ENCODE measurements at places on chromosomes 2 and 18.
A peak's percentile ranks its signal among the peaks of the same experiment; 100 is the strongest.

GRCh38 chr2:159622966-159623365, 6.6 kb upstream of the BAZ2B start:
- DNase-seq = no peak

- DNase-seq = no peak
Measured at GRCh38 chr2:225122007-225122406, 79.7 kb upstream of the DOCK10 start.

DNA sequence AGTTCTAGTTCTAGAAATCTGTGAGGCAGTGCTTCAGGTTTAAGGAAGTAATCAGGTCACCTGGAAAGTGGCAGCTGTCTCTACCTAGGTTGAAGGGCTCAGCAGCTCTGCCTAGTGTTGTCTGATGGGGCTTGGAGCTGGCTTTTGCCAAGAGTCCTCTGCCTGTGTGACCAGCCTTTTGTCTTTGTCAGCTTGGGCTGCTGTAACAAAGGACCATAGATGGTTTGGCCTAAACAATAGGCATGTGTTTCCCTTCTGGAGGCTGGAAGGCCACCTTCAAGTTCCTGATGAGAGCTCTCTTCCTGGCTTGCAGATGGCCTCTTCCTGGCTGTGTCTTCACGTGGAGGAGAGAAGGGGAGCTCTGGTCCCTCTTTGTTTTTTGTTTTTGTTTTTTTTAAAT, 13.3 kb downstream of the UBE2F start:
- DNase-seq = no peak

DNA sequence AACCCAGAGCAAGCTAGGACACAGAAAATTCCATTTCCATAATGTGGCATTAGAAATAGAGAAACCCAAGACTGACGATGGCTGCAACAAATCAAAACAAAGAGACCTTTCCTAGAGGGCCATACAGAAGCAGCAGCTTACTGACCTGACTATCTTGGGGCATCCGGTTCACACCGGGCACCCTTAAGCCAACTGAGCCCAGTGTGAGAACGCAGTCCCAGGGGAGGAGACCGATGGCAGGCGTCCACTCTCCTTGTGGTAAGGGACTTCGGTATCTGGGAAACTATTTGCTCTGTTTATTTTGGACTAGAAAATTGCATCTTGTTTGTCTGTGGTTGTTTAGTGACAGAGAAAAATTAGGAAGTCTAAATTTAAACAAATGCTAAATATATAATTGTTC, 244.8 kb upstream of the COPS8 start:
- no peak for DNase-seq

- no peak for DNase-seq
Measured at GRCh38 chr2:128290356-128290755, 28.3 kb downstream of the HS6ST1 start.

GRCh38 chr2:189082376-189082975, 97.1 kb downstream of the COL5A2 start:
- DNase-seq = no peak

DNA sequence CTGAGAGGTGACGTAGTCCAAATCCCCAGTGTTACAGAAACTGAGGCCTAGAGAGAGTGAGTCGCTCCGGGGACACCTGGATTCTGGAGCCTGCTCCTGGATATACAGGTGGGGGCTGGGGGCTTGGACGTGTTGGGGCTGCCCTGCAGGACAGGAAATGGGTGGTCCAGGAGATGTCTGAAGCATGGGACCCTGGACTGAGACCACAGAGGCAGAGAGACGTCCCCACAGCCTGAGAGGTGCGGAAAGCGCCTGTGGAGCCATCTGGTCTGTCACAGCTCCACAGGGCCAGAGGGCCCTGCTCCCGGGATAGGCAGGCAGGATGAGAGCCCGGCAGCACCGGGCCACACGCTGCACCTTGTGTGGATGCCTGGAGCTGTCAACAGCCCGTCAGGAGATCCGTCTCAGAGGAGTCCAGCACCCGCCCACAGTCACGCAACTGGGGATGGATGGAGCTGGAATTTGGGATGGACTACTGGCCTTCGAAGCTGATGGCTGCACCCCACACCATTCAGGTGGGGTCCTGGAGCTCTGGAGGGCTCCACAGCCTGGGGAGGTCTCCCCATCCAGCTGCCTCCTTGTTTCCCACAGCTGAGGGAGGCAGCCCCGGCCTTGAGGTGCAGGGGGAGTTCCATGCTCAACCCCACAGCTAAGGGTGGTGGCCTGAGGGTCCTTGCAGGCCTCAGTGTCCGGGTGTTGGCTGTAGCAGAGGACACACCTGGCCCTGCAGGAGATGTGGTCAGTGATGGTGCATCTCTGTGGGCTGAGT, 303.0 kb downstream of the NDUFA10 start:
- no peak for DNase-seq

DNA sequence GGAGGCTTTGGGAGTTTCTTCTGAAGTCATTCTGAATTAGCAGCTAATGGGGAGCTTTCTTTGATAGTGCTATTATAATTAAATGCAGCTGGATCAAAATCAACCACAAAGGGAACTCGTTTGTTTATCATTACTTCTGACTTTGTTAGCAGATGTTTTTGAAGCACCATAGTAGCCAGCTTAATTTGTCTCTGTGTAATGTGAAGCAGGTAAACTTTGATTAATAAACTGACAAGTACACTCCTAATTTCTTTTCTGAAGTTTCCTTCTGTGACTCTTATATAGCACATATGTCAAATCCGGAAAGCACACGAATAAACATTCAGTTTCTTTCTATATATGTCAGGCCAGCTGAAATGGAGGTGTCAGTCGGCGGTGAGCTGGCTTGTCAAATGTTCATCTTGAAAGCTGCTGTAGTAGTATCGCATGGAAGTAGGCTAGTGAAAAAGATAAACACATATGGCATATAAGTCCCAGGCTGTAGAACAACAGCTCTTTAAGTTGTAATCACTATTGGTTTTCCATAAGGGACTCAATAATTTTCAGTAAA, 451.9 kb upstream of the ZEB2 start:
- no peak for DNase-seq

DNA sequence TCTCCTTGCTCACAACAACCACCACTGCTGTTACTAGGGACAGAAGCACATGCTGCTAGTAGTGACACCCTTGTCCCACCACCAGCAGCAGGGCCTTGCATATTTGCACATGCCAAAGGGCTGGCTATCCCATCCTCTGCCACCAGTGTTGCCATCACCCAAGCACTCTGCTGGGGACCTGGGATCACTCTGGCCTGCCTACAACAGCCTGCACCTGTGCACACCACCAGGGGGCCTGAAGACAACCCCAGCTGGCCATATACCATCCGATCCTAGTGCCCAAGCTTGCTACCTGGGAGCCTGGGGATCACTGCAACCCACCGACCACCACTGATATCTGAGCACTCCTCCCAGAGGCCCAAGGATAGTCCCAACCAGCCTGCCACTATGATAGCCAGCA, 99.9 kb upstream of the FANCL start:
- no peak for DNase-seq

DNA sequence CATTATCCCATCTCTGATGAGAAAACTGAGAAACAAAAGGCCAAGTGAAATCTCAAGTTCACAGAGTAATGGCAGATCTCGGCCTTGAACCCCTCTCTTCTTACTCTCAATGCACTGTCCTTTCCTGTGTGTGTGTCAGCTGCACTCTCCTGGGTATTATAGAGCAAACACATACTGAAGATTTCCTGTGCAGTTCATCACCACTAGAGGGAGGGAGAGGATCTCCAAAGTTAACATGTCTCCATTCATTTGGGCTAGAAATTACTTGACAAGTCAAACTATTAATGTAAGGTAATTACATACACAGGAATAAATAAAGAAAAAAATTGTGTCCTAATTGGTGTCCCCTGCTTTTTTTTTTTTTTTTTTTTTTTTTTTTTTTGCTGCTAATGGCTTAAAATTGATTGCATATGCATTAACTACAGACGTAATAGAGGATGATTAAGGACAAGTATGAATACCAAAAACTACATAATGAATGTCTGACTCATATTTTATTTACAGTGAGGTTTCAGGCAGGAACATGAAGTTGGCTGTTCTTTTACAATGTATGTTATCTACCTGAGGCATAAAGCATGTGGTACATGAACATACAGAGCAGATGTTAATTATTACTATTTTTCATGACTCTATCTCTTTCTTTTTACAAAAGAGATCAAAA, 269.2 kb downstream of the NYAP2 start:
- peak; percentile 59 for DNase-seq

GRCh38 chr2:11286749-11287148, 57.7 kb downstream of the ROCK2 start:
- no peak for DNase-seq

GRCh38 chr2:233813236-233814055, 35.3 kb downstream of the MROH2A start:
- no peak for DNase-seq

DNA sequence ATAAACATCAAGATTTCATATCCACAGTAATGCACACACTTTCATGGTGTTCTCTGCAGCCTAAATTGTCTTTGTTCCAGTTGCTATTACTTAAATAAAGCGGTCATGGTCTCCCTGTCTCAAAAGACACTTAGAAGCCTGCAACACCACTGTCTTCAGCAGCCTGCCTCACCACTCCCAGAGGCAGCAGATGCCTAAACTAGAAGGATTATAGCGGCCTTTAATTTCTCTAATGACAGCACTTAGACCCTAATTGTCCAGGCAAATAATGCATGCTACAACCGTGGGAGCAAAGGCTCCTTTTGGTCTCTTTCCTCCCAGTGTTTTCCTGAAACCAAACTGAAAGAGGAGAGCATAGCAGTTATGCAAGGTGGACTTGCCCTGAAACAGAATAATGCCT, 248.8 kb upstream of the SLC39A10 start:
- peak; percentile 15 for DNase-seq

DNA sequence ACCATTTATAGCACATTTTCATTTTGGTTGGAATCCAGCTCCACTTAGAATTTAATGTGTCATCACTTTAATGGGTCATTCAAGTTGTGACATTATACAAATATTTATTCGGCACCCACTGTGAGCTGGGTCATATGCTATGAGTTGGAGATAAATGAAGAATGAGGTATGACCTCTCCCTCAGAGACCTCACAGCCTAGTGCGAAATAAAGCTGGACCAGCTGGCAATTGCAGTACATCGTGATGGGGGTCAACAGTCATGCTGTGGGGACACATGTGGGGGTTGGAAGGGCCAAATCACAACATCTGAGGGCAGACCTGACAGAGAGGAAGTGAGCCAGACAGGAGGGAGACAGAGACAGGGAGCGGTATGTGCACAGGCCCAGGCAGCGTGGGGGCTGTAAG, 175.4 kb downstream of the MAIP1 start:
- DNase-seq = peak; percentile 23

DNA sequence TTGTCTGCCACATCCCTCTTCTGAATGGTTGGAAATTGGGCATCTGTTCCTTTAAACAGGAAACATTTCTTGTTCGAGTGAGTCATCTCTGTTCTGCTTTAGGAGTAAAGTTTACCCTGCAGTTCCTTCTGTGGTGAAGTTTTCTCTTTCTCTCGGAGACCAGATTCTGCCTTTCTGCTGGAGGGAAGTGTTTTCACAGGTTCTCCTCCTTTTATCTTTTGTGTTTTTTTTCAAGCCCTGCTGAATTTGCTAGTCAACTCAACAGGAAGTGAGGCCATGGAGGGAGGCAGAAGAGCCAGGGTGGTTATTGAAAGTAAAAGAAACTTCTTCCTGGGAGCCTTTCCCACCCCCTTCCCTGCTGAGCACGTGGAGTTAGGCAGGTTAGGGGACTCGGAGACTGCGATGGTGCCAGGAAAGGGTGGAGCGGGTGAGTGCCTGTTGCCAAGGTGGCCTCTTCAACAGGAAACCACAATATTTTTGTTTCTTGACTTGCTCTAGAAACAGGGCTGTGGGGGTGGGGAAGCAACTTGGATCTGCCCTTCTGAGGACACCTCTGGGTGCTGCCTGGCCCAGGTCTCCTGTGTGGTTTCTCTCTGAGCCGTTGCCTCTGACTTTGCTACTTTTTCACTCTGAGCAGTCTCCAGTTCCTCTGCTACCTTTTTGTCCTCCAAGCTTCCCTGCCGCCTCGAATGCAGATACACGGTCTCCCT, 2.2 kb upstream of the CASP8 start:
- peak; percentile 27 for DNase-seq

GRCh38 chr2:201952187-201952586, 81.5 kb upstream of the FZD7 start:
- DNase-seq = no peak

- no peak for DNase-seq
Measured at GRCh38 chr2:69685321-69686048, 41.9 kb upstream of the AAK1 start.

- no peak for DNase-seq
Measured at GRCh38 chr2:19073522-19073921, 284.9 kb downstream of the OSR1 start.

- DNase-seq = no peak
Measured at GRCh38 chr2:5195636-5196035, 496.5 kb upstream of the SOX11 start.

- DNase-seq = no peak
Measured at GRCh38 chr2:64543008-64543697, 19.0 kb downstream of the AFTPH start.

- DNase-seq = no peak
Measured at GRCh38 chr2:10159581-10160131, 37.1 kb downstream of the RRM2 start.

- no peak for DNase-seq
Measured at GRCh38 chr2:231924889-231925275, 1.3 kb downstream of the NPPC start.

- no peak for DNase-seq
Measured at GRCh38 chr2:142938240-142938639, 60.8 kb downstream of the KYNU start.

GRCh38 chr2:33521791-33522281, 45.4 kb downstream of the RASGRP3 start:
- no peak for DNase-seq

DNA sequence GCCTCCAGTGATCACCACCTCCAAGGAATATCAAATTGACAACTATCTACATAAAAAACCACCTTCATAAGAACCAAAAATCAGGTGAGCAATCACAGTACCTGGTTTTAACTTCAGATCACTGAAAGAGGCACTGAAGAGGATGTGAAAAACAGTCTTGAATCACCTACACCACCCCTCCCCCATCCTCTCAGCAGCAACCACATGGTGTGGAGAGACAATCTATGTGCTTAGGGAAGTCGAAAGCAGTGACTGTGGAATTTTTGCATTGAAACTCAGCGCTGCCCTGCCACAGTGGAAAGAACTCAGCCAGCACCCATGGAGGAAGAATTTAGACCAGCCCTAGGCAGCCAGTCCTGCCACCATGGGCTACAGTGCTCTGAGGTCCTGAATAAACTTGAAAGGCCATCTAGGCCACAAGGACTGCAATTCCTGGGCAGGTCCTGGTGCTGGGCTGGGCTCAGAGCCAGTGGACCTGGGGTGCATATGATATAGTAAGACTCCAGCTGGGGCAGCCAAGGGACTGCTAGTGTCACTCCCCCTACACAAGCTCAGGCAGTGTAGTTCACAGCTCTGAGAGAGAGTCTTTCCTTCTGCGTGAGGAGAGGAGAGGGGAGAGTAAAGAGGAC, 75.6 kb downstream of the ATL2 start:
- no peak for DNase-seq

GRCh38 chr2:85867556-85868292, 21.1 kb downstream of the ST3GAL5 start:
- no peak for DNase-seq

All from NCI-H774 (cell line).